ENCODE measurements at places on chromosomes 16 and 17.

- DNase-seq: no peak
Measured at GRCh38 chr17:65279456-65279855, 142.3 kb downstream of the RGS9 start.

DNA sequence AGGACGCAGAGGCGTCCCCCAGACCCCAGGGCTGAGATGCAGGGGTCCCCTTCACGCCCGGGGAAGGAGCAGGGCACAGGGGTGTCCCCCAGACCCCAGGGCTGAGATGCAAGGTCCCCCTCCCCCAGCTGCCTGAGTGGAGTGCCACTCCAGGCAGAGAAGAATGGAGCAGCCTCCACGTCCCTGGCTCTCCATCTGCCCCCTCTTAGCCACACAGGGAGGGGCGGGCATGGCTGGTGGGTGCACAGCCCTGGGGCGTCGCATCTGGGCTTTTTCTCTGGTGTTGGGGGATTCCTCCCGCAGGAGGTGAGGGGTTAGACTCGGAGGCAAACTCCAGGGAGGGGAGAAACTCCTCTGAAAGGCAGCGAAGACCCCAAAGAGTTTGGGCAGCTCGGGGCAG lies 17.5 kb downstream of the CIBAR2 start:
- DNase-seq: no peak

GRCh38 chr16:74652249-74652648 lies 14.4 kb downstream of the RFWD3 start:
- no peak for DNase-seq

GRCh38 chr17:45260204-45260783 lies 1.6 kb downstream of the SPATA32 start:
- no peak for DNase-seq

Measured in stimulated activated CD4-positive, alpha-beta T cell treated with anti-CD3 and anti-CD28 coated beads, Interleukin-2, amount 100 ng/mL, for 4 hours (primary cell).